H9 (cell line): ENCODE measurements at places on chromosomes 16 and 17.

- DNase-seq, result no peak
Observed at GRCh38 chr17:12256380-12256995, 235.8 kb downstream of the MAP2K4 start.

DNA sequence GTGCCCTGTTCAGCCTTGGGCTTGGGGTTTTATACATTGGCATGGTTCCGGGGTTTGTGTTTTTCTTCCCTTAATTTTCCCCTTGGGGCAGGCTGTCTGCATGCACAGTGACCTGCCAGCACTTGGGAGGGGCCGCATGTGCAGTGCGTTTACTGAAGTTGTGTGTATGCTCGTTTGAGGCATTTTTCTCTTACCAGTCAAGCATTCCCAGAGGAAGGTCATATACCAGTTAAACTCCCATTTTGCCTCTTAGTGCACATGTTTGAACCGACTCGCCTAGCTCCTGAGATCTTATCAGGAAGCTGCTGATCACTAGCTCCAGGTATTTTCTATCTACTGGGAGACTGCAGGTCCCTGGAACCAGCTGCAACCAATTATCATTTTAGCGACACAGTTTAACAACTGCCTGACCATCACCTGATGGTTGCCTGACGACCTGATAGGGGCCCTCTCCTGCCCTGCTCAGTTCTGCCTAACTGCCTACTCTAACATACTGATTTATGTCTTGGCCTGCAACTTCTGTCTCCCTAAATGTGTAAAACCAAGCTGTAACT, 51.4 kb downstream of the MFSD11 start:
- no peak for DNase-seq

- no peak for DNase-seq
Observed at GRCh38 chr16:52786091-52786490, 239.1 kb upstream of the TOX3 start.

GRCh38 chr17:63475491-63476412, 1.1 kb upstream of the ACE start:
- DNase-seq, result no peak
